ENCODE measurements at places on chromosomes 4 and X.

- no peak for DNase-seq
Observed at GRCh38 chr4:3234171-3235029, 14.6 kb upstream of the MSANTD1 start.

- no peak for DNase-seq
Observed at GRCh38 chr4:39237179-39237578, 54.9 kb downstream of the WDR19 start.

DNA sequence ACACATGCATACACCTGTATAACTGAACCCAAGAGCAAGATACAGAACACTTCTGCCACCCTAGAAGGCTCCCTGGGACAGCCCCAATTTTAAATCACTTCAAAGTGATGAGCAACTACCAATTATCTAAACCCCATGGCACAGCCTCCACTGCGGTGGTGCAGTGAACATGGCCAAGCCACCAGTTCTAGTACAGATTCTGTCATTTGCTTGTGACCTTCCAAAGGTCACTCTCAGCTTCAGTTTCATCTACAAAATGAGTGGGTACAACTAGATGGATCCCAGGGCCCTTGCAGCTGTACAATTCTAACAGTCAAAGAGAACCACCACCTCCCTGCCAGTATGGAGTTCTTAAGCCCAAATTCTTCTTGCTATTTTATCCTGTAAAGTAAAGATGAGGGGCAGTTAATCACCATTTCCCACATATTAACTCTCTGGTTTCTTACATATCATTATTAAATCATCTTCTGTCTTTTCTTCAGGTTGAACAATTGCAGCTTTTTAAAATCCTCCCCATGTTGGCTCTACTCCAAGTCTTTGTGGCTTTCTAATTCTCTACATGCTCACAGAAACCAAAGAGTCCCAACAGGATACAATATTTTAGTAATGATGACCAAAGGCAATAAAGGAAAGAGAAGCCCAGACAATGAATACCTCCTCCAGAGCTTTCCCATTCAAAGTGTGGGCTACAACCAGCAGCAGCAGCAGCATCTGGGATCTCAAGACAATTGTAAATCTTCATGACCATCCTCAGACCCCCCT, 39.0 kb upstream of the GPM6B start:
- no peak for DNase-seq

DNA sequence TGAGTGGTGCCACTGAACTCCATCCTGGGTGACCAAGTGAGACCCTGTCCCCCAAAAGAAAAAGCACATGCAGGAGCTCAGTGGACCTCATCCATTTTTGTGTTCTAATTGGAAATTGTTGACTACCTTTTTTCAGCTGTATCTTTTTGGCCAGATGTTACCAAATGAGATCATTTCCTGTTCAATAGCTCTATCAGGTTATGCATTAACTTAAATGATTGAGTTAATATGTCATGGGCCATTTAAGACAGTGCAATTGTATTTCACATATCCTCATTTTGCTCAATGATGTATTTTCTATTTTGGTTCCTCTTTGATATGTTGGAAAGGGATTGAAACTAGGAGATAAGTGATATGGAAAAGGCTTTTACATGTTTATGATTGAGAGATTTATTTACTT, 26.2 kb upstream of the RHOH start:
- DNase-seq, result no peak

DNA sequence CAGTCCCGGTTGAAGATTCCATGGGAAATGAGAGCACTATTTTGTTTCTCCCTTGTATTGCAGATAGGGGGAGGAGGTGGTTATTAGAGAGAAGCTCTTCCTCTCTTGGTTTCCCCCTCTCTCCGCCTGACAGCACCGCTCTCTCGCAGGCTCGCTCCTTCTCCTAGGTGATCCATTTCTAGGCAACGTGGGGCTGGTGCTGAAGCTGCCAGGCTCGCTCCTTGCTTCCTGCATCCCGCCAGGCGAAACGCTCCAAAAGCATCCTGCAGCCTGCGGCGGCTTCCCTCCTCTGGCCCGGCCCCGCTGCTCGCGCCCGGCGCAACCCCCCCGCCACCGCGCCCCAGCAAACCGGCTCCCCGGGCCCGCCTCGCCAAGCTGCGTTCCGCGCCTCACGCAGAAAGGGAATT, at the start of gene GRID2:
Gene GRID2 (plus strand): TSS at position 346 of the 407 bp plus-strand sequence.
- no peak for DNase-seq

GRCh38 chr4:158912806-158913205, 144.0 kb downstream of the FNIP2 start:
- DNase-seq, result no peak

- DNase-seq, result no peak
Observed at GRCh38 chr4:88320780-88321373, 36.5 kb upstream of the PPM1K start.

DNA sequence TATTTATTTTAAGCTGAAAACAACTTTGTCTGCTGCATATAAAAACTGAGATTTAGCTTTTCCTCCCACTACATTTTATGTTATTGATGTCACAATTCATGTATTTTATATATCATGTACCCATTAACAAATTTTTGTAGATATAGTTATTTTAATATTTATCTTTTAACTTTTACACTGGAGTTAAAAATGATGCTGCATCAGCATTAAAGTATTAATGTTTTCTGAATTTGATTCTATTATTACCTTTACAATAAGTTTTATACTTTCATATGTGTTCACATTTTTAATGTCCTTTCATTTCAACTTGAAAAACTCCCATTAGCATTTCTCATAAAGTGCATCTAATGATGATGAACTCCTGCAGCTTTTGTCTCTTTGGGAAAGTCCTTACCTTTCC, 72.2 kb downstream of the CWH43 start:
- no peak for DNase-seq

DNA sequence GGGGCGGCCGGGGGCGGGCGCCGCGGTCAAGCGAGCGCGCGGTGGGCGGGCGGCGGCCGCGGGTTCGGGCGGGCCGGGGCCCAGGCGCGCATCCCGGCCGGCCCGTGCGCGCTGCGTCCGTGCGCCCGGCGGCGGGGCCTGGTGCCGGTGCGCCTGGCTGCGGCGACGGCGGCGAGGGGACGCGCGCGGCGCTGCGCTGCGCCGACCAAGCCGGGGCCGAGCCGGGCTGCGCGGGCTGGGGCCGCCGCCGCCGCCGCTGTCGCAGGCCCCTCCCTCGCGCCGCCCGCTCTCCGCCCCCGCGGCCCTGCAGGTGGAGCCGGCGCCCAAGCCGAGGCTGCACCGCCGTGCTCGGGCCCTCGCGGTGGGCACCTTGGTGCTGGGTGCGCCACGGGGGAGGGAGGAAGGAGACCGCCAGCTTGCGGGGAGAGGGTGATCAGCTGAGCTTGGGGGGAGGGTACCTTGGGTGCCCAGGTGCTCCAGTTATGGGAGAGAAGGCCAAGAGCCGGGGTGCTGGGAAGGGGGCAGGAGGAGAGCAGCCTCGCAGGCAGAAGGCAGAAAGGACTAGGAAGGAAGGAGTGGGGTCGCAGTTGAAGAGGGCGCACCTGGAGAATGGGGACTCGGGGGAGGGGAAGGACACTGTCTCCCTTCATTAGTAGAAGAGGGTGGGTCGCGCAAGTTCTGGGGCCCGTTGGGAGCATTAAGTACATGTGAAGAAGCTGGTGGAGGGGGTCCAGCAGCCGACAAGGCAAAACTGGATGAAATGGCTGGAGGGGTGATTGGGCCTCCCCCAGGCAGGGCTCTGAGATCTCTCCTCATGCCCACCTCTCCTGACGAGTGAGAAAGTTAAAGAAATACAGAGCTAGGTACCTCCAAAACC, at the start of gene PPP2R2C:
Gene PPP2R2C (minus strand): TSS at position 228 of the 877 bp plus-strand sequence. CDS start 385 bp downstream, outside the sequence.
- DNase-seq, result no peak

DNA sequence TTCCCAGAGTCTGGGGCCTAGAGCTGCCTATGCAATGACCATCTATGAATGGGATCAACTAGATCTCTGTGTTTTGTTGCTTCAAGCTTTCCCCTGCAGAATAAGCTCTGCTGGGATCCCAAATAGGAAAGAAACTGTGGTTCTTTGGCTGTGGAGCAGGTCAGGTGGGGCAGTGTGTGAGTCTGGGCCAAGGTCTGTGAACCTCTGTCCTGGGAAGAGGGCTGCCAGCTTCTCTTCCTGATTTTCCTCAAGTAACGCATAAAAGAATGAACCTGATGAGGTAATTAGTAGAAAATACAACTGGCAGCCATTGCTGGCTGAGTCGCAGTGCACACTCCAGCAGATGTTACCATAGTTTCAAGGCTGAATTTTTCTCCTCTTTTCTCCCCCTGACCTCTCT, 4.6 kb upstream of the PIN4 start:
- no peak for DNase-seq

GRCh38 chr4:3683077-3683743, 83.0 kb upstream of the ADRA2C start:
- no peak for DNase-seq

GRCh38 chrX:77422891-77423648, 24.1 kb upstream of the FGF16 start:
- no peak for DNase-seq

GRCh38 chr4:38666766-38667084, 2.7 kb downstream of the KLF3 start:
- DNase-seq, result no peak

DNA sequence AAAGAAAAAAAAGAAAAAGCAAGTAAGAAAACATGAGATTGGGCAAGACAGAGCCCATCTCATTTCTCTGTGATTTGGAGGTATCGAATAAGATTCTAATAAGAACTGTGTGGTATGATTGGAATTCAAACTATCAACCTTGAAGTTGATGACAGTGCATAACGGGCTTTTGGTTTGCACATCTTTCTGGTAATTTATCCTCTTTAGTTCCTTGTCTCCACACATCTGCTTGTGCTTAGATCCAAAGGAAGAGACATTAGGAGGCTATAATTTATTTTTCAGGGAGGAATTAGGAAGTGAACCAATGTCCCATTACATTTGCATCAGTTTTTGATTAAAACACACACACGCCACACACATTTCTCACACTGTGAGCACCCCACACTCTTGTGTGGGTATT, 149.9 kb downstream of the ARSF start:
- DNase-seq, result no peak

GRCh38 chr4:43496188-43496587, 603.7 kb downstream of the GRXCR1 start:
- no peak for DNase-seq

GRCh38 chr4:4867375-4868039, 8.0 kb downstream of the MSX1 start:
- no peak for DNase-seq

DNA sequence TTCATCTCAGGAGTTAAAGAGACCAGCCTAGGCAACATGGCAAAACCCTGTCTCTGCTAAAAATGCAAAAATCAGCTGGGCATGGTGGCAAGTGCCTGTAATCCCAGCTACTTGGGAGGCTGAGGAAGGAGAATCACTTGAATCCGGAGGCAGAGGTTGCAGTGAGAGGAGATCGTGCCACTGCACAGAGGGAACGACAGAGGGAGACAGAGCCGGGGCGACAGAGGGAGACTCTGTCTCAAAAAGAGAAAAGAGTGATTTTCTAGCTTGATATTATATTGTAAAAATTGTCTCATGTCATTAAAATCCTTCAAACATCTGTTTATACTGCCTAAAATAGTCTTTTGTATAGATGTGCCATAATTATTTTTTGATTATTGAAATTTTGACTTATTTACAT, 225.4 kb upstream of the AGA start:
- no peak for DNase-seq
